ENCODE measurements at places on chromosomes 2 and 18.

- DNase-seq, result no peak
Observed at GRCh38 chr2:102943251-102943650, 181.4 kb downstream of the TMEM182 start.

- DNase-seq, result no peak
Observed at GRCh38 chr2:60708630-60709320, 47.3 kb upstream of the PAPOLG start.

DNA sequence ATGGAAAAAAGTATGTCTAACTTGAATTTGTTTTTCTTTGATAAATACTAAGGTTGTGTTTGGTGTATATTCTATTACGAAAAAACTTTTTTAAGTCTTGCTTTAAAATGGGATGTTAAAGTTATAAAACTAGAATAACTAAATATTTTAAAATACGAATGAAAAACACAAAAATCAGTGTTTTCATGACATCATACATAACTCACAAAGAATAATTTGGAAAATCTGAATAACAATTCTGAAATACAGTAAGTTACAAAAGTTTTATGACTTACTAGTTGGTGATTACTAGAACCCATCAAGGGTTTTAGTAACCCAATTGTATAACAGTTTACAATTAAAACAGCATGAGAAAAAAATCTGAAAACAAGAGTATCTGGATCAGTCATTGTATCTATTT lies 61.2 kb downstream of the PIGN start:
- DNase-seq, result no peak

DNA sequence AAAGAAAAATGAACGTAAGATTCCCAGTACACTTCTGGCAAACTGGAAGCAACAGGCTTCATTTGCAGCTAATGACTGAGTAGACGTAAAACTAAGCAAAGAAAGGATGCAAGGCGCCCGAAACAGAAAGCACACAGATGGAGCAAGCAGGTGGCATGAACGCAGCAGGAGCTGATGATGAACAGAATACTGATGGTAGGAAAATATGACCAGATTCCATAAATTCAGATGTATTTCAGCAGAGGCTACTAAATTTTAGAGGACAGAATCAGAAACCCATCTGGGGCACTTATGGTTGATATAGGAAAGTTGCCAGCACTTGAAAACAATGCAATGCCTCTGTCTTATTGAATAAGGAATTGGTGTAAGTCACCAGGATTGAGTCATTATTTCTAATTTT lies 658.7 kb upstream of the LINC00305 start:
- no peak for DNase-seq

GRCh38 chr2:41835401-41835800 lies 212.4 kb upstream of the PKDCC start:
- DNase-seq, result no peak

DNA sequence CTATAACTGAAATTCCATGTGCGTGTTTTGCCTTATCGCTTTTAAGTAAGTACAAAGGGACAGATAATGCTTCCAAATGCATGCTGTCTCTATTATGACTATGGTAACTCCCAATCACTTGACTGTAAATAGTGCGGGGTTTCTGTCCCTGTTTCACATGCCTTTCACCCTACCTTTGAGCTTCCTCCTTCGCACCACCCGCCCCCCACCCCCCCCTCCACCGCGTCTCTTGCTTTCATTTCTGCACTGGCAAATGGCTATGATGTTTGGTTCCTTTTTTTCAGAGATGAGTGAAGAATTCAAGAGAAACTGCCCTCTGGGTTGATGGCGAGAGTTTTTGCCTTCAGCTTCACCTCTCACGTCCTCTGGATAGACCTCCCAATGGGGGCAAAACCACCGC lies 25.0 kb upstream of the SPP2 start:
- DNase-seq, result no peak

DNA sequence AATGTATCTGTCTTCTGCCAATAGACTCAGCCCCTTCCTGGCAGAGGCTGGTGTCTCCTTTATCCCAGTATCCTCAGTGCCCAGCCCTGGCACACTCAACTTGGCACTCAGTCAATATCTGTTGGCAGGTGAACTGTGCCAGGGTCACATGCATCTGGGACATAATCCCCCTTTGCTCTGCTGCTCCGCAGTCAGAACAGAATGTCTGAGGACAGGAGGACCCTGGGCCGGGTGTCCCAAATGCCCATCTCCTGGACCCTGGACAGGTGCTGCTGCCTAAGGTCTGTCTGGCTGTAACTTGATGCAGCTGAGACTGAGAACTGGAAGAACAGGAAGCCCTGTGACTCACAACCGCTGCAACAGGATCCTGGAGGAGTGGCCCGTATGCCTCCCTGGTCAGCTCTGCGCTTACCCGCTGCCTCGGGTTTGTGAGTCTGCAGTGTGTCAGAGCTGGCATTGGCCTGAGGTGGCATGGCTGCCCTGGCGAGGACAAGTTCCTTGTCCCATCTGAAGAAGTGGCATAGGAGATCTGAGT lies 11.4 kb downstream of the HK2 start:
- no peak for DNase-seq

DNA sequence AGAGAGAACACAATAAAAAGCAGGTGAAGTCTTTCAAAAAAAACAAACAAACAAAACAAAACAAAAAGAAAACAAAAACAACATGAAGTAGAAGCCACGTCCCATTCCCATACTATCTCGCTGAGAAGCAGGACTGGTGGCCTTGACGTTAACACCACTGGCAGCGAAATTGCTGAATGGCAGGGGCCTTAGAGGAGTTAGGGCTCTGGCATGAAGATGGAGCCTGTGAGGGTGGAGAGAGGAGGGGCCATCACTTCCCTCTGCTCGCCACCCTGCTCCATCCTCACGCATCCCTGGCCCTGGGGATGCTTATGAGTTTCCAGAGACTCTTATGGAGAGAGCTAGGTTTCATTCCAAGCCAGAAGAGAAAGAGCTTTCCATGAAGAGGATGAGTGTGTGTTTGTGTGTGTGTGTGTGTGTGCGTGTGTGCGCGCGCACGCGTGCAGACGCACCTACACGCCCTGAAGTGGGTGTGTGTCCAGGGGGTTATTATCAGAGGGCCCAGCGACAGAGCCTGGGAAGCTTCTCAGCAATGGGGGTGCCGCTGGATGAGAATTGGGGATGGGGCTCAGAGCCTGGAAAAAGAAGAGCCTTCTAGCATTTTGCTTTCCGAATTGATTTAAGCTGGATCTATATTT lies 20.4 kb upstream of the IMPA2 start:
- no peak for DNase-seq

GRCh38 chr2:232434091-232434490 lies 21.9 kb upstream of the ALPI start:
- DNase-seq, result no peak

DNA sequence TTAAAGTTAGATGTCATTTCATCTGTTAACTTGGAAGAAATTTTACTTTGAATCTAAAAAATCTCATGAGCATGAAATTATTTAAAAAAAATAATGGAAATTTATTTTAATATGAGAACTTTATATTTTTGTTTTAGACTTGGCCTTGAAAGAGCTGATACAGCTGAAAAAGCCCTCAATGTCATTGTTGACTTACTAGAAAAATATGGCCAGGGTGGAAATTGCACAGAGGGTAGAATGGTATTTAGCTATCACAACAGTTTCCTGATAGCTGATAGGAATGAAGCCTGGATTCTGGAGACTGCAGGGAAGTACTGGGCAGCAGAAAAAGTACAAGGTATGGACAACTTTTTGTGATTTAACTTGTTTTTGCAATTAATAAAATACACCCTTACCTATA lies 5.3 kb downstream of the SCRN3 start:
- no peak for DNase-seq

DNA sequence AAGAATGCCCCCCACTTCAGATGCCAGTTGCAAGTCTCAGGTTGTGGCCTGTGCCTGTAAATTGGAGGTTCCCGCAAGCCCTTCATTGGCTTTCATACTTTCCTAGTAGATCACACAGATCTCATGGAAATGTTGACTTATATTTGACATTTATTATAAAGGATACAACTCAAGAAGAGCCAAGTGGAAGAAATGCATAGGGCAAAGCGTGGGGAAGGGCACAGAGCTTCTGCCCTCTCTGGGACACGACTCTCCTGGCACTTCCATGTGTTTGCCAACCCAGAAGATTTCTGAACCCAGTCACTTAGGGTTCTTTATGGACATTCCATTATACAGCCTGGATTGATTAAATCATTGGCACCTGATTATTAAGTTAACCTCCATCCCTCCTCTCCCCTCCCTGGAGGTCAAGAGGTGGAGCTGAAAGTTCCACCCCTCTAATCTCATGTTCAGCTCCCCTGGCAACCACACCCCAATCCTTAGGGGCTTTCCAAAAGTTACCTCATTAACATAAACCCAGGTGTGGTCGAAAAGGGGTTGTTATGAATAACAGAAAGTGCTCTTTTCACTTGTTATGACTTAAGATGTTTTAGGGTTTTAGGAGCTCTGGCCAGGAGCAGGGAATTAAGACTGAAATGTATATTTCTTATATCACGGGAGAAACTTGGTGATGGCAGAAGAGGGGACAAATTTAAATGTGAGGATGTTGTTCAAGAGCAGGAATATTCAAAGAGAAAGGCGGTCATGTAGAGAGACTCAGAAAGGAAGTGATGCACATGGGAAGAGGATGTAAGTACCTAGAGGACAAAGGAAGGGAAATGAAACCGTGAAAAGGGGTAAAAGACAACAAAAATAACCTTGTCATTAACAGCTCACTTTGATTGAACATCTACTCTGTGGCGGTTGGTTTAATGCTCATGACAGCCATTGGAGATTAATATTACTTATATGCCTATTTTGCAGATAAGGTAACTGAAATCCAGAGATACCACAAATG lies 31.8 kb downstream of the SP100 start:
- no peak for DNase-seq

- no peak for DNase-seq
Observed at GRCh38 chr2:138202762-138203161, 238.5 kb downstream of the HNMT start.

- no peak for DNase-seq
Observed at GRCh38 chr2:5618271-5618670, 73.9 kb upstream of the SOX11 start.

DNA sequence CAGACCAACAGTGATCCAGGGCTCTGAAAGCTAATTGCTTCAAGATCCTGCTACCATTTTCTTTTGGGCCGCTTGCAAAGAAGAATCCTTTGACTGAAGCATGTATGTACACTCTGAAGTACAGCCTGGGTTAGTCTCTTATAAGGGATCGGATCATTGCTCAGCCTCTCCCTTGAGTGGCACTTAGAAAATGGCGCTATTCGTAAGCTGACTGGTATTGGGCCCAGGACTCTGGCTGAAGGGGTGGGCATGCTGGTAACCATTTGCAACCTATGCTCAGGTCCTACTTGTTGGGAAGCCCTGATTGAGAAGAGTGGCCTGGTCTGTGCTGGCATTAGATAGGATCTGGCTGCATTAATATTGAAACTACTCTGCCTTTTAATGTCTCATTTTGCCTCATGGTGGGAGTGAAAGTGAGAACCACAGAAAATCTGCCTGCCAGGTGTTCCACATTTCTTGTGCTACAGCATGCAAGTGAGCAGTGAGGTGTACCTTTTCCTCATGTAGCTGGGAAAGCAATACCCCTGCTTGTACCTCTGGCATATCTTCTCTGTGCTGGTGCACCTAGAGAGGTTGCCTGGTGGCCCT lies 661 bp upstream of the MGAT5 start:
- DNase-seq, result no peak

- no peak for DNase-seq
Observed at GRCh38 chr2:1606421-1607235, 137.7 kb downstream of the PXDN start.

DNA sequence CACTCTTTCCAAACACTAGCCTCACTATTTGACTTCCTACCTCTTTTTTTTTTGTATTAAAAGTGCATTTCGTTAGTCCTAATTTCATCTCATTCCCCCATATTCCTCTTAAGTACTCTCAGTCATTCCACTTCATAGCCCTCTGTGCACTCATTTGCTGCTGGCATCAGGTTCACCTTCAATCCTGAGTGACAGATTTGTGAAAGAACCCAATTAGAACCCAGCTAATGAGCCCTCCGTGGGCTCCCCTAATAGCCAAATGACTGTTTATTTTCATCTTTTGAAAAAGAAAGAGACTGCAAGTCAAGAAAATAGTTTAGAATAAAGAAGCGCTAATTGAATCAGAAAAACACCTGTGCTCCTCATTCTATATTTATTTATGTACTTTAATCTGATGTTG lies 512.1 kb upstream of the LRATD1 start:
- no peak for DNase-seq

DNA sequence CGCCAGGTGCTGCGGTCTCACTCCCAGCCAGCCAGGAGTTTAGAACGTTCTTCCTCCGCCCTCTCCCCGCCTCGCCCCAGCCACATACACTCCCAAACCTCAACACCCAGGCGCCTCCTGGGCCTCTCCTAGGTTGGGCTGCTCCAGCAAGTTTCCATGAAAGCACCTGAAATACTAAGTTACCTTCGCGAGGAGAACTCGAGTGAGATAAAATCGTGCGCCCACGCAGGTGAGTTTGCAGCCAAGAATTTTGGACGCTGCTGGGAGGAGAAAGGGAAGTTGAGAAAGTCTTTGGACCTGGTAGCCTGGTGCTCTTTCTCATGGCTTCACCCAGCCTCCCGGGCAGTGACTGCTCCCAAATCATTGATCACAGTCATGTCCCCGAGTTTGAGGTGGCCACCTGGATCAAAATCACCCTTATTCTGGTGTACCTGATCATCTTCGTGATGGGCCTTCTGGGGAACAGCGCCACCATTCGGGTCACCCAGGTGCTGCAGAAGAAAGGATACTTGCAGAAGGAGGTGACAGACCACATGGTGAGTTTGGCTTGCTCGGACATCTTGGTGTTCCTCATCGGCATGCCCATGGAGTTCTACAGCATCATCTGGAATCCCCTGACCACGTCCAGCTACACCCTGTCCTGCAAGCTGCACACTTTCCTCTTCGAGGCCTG lies at the start of gene GPR39:
Gene GPR39, plus strand, starts transcription at position 83 of the 673 bp plus-strand sequence.
- DNase-seq, result no peak

DNA sequence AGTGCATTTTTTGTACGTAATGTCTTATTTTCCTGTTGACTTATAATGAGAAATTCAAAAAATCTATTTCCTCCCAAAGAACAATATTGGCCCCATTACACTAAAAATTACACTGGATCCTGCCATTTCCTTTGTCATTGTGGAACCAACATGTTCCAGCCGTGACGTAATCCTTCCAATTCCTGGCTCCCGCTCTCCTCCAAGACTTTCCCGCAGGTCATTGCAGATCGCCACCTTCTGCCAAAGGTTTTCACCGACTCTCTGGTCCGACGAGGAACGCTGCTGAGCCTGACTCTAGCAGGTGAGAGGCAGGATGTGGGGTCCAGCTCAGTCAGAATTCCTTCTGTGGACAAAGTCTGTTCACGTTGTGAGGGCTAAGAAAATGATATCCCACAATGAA lies 38.0 kb downstream of the PTGR3 start:
- no peak for DNase-seq

DNA sequence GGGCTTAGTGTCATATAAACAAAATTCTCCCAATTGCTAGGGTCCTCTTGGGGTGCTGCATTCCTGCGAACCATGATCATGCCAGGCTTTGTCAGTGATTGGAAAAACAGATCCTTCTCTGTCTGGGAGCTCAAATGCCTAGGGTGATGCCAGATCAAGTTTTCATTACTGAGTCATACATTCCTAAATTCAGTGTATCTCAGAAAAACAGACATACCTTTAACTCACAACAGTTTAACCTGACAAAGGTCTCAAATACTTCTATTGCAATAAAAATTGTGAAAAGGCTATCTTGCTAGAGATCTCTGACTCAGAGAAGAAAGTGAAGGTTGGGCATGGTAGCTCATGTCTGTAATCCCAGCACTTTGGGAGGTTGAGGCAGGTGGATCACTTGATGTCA lies 86.9 kb downstream of the SH3YL1 start:
- no peak for DNase-seq
